Frontal cortex (tissue), 4 donors: ENCODE measurements at places on chromosomes 1 and 21.

- no peak for DNase-seq
Observed at GRCh38 chr21:39483917-39484316, 32.1 kb downstream of the SH3BGR start.

- no peak for DNase-seq
Observed at GRCh38 chr1:56045477-56045876, 533.9 kb downstream of the PLPP3 start.

- DNase-seq: no peak
Observed at GRCh38 chr1:61852670-61853015, 110.4 kb downstream of the PATJ start.

DNA sequence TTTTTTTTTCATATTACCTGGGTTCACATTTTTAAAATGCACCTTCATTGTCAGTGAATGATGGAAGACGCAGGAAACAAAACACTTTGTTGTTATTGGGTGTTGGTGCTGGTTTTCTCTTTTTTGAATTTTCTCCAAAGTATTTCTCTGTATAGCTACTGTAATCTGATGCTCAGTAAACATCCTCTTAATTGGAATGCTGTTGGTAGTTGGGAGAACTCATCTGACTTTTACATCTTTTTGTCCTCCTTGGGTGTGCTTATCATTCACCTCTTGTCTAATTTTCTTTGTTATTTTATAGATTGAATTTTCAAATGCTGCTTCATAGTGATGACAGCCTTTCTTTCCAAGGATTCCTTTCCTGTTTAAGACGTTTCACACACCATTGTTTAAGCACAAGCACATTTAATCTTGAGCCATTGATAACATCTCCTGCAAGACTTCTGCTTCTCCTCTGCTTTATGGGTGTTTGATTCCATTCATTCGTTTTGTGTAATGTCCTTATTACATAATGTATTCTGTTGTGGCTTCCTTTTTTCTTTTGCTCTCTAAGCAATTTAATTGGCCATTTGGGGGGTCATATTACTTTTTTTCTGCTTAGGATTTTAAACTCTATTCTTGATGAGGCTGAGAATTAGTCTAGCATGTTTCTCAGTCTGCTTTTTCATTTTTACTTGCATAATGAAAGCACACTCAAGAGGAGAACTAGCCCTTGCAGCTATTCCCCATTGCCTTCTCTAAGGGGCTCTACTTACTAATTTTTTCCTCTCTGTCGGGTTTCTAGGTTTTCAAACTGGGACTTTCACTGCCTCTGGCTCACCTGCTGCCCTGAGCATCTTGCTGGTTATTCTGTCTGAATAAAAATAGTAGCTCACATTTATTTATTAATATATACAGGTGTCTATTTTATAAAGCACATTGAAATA, 42.0 kb upstream of the CD34 start:
- DNase-seq: no peak

DNA sequence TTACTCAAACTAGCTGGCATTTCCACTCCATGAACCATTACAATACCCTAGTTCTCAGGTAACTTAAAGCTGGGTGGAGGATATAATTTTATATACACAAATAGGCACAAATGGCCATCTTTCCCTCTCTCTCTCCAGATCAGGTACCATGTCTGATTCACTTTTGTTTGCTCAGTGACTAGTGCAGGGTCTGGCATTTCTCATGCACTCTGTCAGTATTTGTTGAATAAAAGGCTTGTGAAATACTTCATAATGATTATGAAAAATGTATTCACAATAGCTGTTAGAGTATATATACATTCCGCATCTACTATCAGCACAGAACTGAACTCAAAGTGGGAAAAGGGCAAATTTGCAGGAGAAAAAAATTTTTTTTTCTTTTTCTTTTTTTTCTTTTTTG, 510.2 kb upstream of the USP24 start:
- DNase-seq: no peak

DNA sequence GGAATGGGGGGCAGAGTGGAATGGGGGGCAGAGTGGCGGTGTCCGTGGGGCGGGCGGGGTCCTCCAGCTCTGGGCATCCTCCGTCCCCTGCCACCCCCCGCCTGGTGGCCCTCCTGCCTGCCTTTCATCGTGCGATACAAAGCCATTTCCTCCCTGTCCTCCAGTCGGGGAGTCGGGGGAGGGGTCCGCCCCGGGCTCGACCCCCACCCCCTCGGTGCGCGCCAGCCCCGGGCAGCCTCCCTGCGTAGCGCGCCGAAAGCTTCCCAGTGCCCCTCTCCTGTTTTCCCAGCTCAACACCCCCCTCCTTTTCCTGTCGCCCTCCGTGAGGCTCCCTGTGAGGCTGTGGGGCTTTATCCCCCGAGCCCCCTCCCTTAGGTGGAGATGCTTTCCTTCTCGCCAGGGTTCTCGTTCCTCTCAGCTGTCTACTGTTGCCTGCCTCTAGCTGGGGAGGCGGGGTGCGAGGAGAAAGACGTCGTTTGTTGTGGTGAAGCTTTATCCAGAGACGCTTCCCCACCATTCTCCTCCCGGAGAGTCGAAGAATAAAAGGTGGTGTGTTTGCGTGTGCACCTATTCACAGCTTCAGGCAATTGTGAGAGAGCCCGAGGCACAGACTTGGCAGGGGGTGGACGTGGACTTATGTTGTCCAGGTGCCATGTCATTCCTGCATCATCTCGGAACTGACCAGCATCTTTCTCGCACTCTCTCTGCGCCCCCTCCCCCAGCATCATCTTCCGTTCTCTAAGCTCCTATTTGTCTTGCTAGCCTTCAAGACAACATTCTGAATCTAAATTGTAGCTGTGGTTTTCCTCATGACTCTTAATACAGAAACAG, 848 bp downstream of the DNM3 start:
- peak; percentile 57 for DNase-seq

DNA sequence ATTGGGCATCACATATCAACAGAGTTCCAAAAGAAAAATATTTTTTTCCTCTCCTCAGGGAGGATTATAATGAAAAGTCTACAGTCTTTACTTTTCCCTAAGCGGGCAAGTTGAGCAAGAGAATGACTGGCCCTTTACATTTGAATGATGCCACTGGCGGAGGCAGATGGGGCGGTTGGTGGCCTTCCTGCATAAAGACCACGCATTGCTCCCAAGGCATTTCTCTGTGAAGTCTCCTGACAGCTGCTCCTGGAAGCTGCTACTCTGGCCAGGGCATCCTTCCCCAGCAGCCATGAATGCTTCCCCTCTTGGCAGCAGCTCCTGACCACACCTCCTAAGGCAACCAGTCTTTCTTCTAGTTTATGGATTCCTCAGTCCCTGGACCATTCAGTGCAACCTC, 161.1 kb upstream of the RRP15 start:
- no peak for DNase-seq

DNA sequence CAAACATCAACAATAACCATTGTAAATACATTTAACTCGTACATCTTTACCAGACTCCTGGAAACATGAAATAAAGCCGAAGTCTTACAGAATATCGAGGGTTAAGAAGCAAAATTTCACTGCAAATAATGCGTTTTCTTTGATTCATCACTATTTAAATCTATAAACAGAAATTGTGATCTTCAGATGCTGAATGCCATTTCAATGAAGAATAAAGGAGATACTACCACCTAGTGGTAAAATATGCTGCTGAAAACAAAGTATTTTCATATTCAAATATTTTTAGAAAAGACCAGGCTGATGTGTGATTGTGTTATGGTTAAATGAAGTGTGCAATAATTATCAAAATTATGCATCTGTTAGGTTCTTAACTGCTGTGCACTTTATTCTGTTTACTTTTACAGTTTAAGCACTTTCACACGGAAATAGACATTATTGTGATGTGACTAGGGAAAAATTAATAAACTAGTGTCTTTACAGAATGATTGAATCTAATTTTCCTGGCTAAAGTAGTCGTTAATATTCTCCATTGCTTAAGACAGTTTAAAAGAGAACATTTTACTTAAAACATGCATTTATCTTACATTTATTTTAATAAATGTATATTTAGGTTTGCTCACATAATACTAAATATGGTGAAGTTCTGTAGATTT, 1093.1 kb downstream of the MRPL39 start:
- no peak for DNase-seq

- no peak for DNase-seq
Observed at GRCh38 chr1:15423355-15424077, 13.8 kb downstream of the EFHD2 start.

DNA sequence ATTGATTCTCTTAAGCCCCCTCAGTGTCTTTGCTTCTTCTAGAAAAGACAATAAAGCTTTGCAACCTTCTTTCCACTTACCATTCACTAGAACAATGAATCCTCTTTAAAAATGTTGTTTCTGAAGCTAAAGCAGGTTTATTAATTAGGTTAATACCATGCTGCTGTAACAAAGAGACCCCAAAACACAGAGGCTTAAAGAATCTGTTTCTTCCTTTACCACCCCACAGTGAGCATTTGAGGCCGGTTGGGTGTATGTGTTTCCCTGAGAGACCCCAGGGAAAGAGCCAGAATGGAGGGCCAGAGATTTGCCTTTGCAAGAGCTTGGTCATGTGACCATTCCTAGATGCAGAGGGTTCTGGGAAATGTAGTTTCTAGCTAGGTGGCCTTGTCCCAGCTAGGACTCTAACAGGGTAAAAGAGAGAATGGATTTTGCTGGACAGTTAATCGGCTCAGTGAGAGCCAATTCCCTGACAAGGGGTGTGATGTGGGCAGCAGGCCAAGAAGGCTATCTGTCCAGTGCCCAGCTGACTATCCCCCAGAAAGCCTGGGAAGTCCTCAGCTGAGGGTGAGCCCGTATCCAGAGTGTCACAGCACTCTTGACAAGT, 191.8 kb upstream of the TMEM51 start:
- no peak for DNase-seq

DNA sequence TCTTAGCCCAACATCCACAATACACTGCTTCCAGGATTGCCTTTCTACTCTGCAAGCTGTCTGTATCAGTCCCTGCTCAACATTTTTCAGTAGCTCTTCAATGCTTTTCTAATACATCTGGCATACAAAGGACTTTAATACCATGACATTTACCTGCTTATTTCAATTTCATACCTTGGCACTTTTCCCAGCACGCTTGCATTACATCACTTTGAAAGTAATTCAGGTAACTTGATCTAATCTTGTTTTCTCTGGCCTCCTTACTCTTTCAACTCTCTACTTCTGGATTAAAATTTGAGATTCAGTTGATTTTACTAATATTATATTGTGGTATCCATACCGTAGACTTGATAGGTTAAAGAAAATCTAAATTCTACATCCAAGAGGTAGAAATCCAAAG, 103.0 kb downstream of the PTGS2 start:
- DNase-seq: no peak

DNA sequence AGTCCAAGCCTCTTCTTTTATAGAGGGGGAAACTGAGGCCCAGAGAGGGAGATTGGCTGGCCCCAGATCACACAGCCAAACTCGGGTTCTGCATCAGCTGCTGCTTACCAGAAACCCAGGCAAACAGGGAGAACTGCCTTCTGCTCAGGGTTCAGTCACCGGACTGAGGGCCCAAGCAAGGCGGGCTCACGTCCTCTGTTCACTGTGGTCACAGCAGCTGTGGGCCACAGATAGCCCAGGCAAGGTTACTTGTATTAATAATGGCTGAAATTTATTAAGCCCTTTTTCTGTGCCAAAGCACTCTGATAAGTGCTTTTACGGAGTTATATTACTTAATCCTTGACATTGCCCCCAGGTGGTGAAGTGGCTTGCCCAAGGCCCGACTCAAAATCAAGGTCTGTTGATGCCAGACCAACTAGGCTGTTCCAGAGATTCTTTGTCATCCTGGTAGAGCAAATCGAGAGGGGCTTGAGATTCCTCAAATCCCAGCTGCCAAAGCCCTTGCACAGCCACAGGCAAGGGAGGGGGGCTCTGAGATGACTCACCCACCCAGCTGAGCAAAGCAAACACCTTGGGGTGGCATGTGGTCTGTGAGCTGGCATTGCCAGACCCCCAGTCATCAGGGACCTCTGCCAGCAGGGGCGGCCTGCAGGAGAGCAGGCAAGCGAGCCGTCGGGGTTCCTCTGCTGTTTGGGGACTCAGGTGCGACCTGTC, 36.5 kb downstream of the EPHB2 start:
- DNase-seq: no peak

- peak; percentile 95 for DNase-seq
Observed at GRCh38 chr1:44029911-44030604, 1.2 kb downstream of the SLC6A9 start.

- DNase-seq: peak; percentile 19
Observed at GRCh38 chr1:184792450-184792969, 37.9 kb upstream of the EDEM3 start.

DNA sequence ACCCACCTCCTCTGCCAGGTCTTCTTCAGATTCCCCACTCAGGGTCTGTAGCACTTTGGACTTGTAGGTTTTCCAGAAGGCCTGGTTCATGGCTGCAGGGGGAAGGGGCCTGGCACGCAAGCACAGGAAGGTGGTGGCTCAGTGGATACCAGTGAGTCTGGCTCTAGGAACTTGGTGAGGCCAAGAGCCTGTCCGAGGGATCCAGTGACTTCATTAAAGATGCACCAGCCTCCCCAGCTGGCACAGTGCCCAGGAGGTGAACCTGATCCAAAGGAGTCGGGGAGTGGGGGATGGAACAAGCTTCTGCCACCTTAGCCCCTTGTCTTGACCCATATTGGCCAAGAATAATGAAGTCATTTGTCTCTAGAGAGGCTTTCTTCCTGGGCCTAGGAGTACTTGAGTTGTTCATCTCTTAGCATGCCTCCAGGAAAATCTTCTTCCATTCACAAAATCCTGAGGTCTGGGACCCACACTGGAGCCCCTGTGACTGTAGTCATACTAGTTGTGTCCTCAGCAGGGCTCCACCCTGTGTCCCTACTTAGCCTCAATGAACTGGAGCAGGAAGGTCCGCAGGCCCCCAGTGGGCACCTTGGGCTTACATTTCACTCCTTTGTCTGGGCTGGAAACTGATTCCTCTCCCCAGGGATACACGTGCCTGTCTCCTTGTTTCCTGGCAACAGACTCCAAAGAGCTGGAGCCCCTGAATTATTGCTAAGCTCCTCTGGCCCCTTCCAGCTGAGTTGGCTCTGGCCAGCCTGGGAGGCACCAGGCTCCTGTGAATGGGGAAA, at the start of gene C1orf232:
Gene C1orf232 (minus strand): TSS at position 554 of the 788 bp plus-strand sequence. CDS start 464 bp downstream, at position 90.
- no peak for DNase-seq

GRCh38 chr1:236957235-236957634, 47.0 kb downstream of the MT1HL1 start:
- DNase-seq: no peak

GRCh38 chr1:219465212-219466093, 147.5 kb downstream of the ZC3H11B start:
- DNase-seq: no peak

DNA sequence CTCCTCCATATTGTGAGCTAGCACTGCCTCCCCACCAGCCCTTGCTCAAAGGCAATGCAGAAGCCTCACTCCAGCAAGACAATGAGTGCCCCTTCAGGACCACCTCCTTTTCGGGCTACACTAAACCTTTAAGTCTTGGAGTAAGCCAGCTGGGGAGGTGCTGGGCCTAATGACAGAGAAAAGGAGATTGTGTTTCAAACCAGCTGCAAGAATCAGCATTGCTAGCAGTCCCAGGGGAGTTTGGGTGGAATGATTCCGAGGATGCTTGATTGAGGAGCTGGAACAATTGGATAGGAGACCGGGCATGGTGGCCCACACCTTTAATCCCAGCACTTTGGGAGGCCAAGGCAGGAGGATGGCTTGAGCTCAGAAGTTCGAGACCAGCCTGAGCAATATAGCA, 54.1 kb upstream of the GPR37L1 start:
- no peak for DNase-seq

GRCh38 chr1:5287178-5288150, 633.1 kb downstream of the AJAP1 start:
- no peak for DNase-seq
